ENCODE measurements at places on chromosomes 4 and X. TPM values are rescaled to one million over a fixed set of nuclear protein-coding genes. Genes with fewer than 3 reads are reported as not detected.

Gene LRIT3
- total RNA-seq = 0.06 TPM

Gene CTAG1B
- total RNA-seq = not detected

Gene NUDT10
- not detected for total RNA-seq

Gene FDCSP
- not detected for total RNA-seq
